SIG-M5 (cell line): ENCODE measurements at places on chromosomes 5 and 9.
A peak's percentile ranks its signal among the peaks of the same experiment; 100 is the strongest.

DNA sequence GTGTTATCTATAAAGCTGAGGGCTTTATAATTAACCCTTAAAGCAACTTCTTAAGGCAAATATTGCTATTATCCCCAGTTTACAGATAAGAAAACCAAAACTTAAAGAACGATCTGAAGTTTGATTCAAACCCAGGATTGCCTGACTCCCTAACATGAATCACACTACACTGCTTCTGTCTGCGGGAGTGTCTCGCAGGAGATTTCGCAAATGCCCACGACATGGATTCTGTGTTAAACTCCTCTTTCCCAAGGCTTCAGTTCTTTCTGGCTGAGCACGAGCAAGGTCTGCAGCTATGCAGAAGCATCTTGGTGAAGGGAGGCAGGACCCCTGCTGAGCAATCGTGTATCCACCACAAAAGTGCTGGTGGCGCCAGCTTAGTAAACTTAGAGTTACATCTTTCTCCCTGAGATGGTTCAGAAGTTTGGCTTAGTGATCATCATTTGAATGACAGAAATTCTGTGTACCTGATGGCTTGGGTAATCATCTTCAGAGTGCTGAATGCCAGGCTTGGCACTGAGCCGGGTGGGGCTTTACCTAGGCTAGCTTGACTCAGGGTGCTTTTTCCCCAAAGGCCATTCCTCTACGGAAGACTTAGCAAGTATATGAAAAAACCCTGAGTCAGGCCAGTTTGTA lies 81.4 kb upstream of the PIK3R1 start:
- DNase-seq, result no peak

DNA sequence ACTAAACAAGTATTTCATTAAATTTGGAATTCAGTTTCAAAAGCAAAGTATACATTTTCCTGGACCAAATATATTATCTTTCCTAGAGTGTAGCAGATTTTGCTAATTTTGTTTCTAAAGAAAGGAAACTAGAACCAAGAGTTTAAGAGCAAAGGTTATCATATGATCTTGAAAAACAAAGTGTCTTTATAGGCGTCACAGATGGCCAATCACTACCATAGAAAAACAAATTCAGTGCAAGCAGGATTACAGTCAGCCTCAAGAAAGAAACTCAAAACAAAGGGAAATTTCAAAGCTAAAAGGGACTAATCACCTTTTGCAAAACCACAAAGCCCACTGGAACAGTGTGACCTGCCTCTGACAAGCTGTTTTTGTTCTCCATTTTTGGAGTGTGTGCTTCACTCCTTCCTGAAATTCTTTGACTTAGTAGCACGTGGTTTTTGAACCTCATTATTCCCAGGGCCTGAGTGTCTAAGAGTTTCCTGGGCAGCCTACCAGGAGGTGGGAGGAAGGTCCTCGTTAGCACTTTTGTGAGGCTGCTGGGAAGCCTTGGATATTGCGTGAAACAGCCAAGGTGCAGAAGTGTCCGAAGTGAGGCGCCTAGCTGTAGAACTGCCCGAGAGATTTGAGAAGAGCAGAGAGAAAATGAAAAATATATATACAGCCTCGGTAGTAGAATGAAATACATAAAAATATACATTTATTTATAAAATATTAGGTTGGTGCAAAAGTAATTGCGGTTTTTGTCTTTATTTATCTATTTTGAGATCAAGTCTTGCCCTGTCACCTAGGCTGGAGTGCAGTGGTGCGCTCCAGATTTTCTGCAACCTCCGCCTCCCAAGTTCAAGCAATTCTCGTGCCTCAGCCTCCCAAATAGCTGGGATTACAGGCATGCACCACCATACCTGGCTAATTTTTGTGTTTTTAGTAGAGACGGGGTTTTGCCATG lies 246.1 kb downstream of the MARCHF11 start:
- no peak for DNase-seq

DNA sequence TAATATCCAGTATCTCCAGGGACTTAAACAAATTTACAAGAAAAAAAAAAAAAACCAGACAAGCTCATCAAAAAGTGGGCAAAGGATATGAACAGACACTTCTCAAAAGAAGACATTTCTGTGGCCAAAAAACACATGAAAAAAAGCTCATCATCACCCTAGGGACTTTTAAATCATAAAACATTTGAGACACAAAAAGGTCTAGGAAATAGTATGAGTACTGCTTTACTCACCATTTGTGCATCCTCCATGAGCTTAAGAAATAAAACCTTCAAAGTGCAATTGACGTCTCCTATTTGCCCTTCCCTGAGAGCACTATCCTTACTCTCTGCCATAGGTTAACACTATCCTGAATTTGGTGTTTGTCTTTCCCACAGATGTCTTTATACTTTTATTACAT lies 193.7 kb upstream of the NREP start:
- DNase-seq, result no peak

- DNase-seq, result no peak
Observed at GRCh38 chr9:115456515-115456914, 338.6 kb upstream of the TNC start.

- DNase-seq, result no peak
Observed at GRCh38 chr9:129774791-129775447, 22.1 kb upstream of the PTGES start.

GRCh38 chr9:134494273-134494815 lies 147.3 kb upstream of the COL5A1 start:
- no peak for DNase-seq

DNA sequence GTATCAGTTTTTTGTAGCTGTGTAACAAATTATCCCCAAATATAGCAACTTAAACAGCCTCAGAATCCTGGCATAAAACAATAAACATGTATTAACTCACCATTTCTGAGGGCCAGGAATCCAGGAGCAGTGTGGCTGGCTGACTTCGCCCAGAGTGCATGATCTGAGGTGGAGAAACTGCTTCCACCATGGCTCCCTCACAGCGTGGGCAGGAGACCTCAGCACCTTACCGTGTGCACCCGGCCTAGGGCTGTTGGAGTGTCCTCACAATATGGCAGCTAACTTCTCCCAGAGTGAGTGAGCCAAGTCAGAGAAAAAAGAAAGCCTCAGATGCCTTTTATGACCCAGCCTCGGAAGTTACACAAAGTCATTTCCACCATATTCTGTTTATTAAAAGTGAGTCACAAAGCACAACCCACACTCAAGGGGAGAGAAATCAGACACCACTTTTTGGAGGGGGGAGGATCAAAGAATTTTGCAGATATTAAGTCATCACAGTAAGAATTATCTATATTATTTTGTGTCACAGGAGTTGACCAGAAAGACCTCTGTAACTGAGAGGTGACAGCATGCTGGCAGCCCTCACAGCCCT lies 59.6 kb downstream of the TSTD2 start:
- no peak for DNase-seq

DNA sequence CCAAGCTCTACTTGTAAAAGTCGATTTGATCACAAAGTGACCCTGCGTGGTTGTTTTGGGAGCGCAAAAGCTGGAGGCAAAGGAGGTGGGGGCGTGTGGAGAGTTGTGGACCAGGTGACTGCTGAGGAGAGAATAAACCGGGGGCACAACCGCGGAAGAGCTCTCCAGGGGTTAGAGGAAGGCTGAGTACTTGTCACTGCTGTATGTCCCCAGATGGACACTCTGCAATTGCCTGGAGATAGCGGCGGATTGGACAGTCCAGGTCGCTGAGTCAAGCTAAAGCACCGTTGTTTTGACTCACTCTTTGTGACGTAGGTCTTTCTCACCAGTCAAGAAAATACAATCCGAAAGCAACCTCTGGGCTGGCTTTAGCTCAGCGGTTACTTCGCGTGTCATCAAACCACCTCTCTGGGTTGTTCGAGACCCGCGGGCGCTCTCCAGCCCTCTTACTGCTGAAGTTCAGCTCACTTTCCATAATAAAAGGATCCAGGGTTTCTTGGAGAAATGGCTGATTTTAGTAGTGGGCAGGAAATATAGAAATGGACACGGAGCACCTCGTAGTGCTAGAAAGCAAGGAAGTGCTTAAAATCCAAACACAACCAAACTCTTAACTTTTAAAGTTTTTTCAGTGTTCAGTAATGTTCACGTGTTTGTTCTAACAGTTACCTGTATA lies 25.7 kb downstream of the ZMAT2 start:
- DNase-seq, result no peak

DNA sequence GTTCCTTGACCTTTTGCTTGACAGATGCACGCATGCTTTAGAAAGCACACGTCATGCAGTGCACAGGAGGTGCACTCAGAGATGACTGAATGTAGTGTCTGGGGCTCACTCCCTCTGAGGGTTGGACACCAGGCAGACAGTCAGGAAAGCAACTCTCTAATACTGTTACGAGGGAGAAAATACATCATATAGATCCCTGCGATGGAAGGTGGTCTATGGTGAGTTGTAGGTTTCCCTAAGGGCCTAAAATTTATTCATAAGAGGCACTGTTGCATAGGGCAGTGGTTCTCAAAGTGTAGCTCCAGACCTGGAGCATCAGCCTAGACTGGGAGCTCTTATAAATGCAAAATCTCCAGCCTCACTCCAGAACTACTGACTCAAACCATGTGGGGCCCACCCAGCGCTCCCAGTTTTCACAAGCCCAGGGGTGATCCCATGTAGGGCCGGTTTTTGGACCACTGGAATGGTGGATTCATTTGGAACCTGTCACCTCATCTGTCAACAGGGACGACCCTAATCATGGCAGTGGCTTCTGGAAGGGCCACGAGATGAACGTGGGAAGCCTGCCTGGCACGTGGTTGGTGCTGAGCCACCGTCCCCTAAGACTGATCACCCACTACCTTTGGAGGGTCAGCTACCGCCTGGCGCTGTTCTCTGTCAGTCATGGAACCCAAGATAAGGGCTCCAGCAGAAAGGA lies 16.8 kb upstream of the PHF19 start:
- DNase-seq, result no peak

- DNase-seq, result peak; percentile 47
Observed at GRCh38 chr5:170307575-170308465, 10.2 kb upstream of the LCP2 start.

- DNase-seq, result no peak
Observed at GRCh38 chr9:92138157-92138959, 23.1 kb upstream of the SPTLC1 start.

DNA sequence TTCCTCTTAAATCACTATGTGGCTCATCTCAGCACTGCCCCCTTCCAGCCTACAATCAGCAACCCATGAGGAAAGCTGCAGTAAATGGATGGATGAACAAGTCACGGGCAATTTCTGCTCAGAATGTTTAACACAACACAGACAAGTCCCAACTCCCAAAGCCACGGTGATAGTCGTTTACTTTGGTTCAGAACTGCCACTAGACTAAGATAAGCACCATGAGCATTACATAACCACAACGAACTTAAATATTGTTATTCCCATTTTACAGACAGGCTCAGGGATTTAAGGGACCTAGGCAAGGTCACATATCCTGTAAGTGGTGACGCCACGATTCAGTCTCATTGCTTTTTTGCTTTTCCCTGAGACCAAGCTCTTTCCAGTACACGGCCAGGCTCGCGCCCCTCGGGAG lies 2.0 kb upstream of the SMIM27 start:
- DNase-seq, result no peak

- DNase-seq, result no peak
Observed at GRCh38 chr5:31671339-31671741, 32.4 kb downstream of the PDZD2 start.

DNA sequence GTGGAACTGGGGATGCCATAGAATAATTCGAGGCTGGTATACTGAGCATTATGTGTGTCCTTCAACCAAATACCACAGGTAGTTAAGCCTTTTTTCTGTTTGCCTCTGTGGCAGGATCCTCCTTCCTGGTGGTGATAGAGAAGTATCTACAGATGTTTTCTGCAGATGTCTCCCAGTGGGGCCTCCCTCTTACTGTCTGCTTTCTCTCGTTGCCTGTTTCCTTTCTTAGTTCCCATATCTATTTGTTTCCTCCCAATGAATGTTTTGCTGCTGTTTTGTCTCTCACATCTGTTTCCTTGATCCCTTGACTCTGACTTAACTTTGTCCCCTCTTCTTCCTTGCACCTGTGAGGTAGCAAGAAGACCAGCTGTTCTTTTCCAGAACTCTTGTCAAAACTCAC lies 130.9 kb upstream of the NUDT12 start:
- DNase-seq, result no peak

DNA sequence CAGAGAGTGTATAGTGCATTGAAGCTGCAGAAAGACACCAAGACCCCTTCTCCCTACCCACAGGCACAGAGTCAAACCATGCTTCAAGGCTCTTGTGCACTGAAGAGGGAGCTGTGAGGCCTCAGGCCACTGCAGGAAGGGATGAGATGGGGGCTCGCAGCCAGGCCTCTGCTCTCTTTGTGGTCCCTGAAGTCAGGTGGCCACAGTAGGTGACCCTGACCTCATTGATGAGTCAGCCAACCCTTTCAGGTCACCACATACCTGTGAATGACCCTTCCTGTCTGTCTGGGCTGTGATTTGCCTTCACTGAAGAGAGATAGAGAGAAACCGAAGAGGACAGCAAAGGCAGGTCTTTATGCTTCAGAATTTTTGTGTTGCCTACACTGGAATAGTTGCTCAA lies 372.1 kb downstream of the ACTL7B start:
- no peak for DNase-seq

DNA sequence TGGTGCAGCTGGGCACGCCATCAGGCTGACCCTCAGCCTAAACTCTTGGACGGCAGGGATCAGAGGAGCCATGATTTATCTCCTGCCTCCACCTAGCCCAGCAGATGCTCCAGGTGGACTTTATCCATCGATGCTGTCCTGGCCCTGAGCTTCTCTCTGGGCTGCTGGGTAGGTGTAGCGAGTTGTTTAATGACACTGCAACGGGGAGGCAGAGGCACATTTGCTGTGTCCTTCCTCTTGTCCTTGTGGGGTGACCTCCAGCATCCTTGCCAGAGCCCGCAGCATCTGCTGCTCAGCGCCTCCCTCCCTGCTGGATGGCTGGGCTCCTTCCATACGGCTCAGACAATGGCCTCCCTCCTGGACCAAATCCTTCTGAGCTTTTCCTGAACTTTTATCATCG lies 103.1 kb upstream of the IRX4 start:
- no peak for DNase-seq

DNA sequence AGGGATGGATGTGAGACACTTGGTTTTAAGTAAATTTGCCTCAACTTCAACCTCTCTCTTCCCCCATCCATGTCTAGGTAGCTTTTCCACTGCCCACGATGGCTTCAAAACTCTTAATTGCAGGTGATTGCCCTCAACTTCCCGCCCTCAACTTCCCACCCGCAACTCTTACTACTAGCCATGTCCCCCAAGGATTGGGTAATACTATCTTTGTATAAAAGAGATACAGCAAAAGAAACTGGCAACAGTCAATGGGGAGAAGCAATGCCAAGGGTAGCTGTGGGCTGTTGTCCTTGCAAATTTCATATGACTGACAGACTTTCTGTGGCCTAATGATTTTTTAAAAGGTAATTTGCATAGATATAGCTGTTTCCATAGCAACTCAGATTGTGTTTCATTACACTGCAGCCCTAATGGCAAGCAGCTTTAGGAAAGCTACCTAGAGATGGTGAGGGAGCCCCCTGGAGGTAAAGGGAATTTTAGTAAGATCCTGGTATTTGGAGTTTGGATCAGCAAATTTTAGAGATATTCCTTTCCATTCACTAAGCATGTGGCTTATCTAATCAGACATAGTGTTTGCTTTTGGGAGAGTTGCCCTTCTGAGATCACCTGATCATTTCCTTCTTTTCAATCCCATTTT lies 421.5 kb upstream of the DAP start:
- DNase-seq, result no peak

GRCh38 chr9:19026375-19026774 lies 6.6 kb downstream of the SAXO1 start:
- no peak for DNase-seq

GRCh38 chr9:20989923-20990341 lies 41.5 kb downstream of the HACD4 start:
- DNase-seq, result no peak
